Cardiac fibroblast (primary cell): ENCODE measurements at places on chromosomes 16 and 17.

GRCh38 chr17:61394630-61395408 lies 4.8 kb upstream of the TBX2 start:
- DNase-seq, result peak; percentile 10

DNA sequence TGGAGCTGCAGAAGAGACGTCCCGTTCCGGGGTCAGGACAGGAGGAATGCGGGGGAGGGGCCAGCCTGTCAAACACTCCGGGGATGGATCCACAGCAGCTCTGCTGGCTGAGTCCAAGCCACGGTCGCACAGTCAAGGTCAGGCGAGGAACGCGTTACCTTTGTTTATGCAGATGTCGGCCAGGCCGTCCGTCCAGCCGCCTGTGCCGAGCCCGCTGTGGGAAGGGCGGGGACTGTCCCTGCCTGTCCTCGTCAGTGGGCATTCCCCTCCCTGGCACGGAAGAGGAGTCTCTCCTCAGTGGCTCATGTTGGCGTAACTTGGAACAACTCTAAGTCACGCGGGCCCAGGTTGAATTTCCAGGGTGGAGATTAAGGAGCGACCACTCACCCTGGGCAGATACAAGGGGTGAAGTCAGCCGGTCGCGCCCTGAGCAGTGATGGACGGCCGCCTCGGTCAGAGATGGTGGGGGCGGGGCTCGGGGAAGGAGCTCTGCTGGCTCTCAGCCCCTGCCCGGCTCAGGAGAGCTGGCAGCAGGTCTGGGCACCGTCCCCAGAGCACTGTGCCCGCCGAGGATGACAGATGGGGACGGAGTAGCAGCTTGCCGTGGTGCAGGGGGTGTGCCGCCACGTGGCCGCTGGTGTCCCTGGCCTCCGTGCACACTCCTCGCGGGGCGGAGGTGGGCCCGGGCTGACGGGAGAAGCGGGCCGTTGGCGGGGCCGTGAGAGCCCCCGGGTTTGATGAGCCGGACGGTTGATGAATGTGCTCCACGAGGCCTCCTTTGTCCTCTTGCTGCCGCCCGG lies 7.3 kb downstream of the CACNA1H start:
- no peak for DNase-seq

DNA sequence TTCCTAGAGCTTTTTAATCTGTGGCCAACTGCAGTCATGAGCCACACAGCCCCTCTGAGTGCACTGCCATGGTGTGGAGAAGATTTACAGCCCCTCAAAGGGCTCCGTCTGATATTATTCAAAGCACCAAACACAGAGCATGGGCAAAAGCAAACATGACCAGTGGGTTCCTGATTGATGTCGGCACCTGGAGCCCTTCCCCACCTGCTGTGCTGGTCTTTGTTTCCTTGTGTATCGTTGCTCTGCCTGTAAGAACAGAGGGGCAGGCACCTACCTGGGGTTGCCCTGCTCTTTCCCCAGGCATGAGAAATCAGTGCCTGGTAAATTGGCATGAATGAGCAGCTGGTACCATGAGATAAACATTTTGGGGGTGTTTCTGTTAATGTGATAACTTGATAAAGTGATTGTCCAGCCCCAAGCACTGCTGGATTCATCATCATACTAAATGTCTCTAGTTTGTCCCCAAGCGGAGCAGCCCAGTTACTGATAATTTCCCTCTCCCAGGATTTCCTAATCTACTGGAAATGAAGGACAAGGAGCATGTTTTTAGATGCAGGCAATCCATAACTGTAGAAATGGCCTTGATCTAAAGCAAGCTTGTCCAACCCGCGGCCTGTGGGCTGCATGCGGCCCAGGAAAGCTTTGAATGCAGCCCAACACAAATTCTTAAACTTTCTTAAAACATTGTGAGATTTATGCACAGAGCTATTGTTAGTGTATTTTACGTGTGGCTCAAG lies 5.0 kb upstream of the SPIRE2 start:
- DNase-seq, result no peak

- no peak for DNase-seq
Measured at GRCh38 chr16:2244926-2245795, 6.2 kb downstream of the ECI1 start.

DNA sequence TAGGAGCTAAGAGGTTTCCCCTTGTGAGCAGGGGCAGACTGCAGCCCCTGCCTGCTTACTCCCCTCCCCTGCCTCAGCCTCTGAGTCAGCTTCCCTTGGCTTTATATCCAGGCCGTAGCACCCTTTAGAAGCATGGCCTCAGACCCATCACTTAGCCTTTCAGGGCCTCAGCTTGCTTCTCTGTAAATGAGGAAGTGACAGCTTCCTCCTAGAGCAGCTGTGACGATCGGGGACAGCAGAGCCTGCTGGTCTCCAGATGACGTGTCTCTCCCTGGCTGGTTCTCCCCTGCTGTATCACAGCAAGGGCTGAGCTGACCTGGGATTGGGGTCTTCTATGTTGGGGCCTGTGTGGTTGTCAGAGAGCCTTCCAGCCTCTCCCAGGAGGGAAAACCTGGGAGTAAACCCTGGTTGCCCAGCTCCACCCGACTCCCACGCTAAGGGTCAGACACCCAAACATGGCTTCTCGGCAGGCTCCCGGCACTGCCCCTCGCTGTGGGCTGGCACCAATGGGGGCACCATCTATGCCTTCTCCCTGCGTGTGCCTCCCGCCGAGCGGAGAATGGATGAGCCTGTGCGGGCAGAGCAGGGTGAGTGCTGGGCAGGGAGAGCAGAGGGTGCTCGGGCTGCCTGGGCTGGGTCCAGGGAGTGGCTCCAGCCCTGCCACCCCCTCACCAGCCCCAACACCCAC lies 16.3 kb upstream of the MYO15B start:
- peak; percentile 19 for DNase-seq

DNA sequence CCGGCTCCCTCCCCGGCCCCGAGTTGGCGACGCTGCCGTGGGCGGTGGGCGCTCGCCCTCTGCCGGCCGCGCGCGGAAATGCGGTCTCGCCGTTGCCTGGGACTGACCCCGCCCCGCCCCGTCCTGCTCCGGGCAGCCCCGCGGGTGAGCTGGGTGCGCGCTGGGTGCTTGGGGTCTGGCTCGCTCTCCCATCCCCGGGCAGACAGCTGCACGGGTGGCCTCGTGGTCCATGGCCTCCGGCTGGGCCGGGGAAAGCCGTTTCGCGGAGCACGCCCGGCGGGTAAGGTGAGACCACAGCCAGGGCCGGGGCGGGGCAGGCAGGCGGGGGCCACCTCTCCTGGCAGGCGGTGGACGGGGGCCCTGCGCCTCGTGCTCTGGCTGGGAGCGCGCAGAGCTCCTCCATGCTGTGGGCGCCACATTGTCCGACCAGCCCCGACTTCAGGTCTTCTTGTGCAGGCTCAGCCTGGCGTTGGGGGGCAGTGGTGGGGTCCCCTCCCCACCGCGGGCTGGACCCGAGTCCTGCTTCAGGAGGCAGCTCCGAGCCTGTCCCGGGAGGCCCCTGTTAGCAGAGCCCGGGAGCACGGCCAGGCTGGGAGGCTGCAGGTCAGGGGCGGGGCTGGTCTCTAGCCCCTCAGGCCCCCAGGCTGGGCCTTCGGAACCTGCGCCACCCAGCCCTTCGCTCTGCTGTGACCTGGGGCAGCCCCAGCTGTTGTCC lies 7.0 kb upstream of the C1QTNF8 start:
- peak; percentile 39 for DNase-seq

DNA sequence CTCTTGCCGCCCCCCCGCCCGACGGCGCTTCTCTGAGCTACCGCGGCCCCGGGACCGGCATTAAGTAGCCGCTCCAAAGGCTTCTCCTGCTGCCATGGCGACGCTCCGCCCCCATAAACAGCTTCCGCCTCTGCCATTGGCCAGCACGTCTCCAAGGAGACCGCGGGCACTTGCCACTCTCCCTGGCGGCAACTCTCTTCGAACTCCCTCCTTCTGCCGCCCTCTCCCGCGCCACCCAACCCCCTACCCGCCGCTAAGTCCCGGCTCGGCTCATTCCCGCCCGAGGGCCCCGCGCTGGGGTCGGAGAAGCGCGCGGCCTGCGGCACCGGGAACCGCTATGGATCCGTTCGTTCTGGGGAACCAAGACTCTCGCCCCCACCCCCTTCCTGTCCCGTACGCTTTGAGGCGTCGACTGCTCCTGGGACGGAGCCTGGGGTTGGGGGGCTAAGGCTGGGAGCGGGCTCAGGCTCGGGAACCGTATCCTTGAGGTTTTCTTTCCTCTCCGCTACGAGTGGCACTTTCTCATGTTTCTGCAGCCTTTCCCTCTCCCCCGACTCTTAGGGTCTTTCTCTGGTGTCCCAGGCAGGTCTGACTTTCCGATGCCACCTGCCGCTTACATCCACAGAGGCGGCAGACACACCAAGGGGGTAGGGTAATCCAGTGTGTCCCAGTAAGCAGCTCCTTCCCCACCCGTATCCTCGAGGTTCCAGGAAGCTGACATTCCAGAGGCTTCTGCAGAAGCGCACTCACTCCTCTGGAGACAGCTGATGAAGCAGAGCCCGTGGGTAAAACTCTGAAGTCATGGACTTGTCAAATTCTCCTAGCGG lies at the start of gene FOXJ1:
FOXJ1 (minus strand) TSS at position 34 of the 827 bp plus-strand sequence. CDS start 850 bp downstream, outside the sequence.
- DNase-seq, result peak; percentile 84

DNA sequence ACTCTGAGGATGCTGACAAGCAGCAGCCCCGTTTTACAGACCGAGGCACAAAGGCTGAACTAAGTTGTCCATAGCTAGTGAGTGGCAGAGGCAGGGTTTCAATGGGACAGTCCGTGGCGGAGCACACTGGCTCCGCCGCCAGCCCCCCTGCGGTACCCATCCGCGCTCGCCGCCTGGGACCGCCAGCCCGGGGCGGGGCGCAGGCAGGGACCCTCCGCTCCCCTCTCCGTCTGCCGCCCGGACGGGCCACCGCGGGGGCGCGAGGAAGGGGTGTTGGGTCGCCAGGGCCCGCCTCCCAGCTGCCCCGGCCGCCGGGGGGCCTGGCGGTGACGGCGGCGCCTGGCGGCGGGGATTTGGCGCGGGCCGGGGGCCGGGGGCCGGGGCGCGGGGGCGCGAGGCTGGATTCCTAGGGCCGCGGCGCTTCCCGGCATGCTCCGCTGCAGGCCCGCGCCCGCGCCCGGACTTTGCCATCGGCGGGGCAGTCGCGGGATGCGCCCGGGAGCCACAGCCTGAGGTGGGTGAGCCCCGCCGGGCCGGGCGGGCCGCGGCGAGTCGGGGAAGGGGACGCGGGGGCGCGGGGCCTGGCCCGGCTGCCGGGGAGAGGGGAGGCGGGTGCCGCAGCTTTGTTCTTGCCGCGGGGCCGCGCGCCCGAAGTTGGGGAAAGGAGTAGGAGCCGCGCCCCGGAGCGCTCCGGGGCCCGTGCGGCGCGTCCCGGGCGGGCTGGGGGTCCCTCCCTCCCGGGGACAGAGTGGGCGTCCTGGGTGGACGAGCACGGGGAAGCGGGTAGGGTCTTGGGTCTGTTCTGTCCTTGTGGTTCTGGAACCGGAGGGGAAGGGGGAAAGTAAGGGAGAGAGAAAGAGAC lies at the start of gene TMEM98:
TMEM98 (plus strand) TSS at position 430 of the 862 bp plus-strand sequence. CDS start 3,376 bp downstream, outside the sequence.
- DNase-seq, result peak; percentile 38

GRCh38 chr17:63685041-63685440 lies 14.9 kb downstream of the LIMD2 start:
- peak; percentile 54 for DNase-seq

GRCh38 chr17:27810211-27810901 lies 10.0 kb upstream of the NOS2 start:
- no peak for DNase-seq

DNA sequence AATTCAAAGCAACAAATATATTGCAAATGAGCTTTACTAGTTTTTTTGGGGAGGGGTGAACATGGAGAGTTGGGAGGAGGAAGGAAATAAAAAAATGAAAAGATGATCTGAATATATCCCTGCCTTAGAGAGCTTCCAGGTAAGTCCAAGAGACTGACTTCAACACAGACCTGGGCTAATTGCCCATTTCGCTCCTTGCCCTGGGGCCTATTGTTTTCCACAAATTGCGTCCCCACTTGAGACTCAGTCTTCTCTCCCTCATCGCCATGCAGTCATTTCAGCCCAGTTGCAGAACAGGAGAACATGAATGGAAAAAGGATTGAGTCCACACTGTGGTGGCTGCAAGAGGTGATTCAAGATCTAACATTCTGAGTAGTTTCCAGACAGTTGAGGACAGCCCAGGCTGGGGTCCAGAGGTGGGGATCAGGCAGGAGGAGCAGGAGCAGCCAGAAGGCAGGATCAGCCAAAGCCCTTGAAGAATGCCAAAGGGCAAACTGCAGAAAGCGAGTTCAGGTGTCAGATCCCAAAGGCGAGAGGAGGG lies 21.6 kb upstream of the TOB1 start:
- DNase-seq, result no peak

DNA sequence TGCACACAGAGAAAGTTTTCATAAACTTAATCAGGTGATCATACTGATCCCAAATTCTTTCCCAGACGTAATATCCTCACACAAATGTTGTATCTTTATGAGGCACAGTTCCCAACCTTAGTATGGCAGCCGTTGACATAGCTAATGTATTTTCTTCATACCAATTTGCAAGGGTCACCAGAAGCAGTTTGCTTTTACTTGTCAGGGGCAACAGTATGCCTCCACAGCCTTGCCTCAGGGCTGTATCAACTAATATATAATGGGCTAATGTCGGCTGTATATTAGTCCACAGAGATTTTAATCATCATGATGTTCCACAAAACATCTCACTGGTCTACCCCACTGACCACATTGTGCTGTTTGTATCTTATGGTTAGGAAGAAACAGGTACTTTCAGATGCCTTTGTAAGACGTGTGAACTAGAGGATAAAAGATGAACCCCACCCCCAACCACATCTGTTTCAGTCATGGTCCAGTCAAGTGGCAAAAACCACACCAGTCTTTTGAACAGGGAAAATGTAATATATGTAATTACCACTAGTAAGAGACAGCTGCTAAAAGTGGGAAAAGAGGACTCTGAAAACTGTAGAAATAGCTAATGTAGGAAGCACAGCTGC lies 55.2 kb downstream of the GAN start:
- no peak for DNase-seq

- DNase-seq, result peak; percentile 96
Measured at GRCh38 chr17:7035591-7036368, at the start of gene SLC16A13. Gene SLC16A13, plus strand, starts transcription at chr17:7036015. Its CDS starts 368 bp downstream, at chr17:7036383.

GRCh38 chr16:72536723-72537435 lies 364.9 kb upstream of the PMFBP1 start:
- DNase-seq, result peak; percentile 33

DNA sequence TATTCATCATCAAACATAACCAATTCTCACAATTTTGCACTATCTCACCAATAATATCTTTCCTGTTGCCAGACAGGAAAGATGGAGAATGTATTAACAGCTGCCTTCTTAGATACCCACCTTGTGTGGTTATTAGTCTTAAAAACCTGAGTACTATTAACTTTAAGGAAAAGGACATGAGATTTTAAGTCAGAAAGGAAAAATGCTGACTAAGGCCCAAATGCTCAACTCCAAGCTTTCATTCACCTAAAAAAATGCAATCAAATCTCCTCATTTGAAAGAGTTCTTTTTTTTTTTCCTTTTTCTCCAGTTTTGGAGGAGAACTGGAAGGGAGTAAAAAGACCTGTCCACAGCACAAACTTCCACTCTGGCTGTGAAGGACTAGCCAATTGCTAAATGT lies 61.3 kb upstream of the PHOSPHO1 start:
- no peak for DNase-seq
